Neural progenitor cell (in vitro differentiated cells): ENCODE measurements at places on chromosomes 2 and 18. TPM values are rescaled to one million over a fixed set of nuclear protein-coding genes. Genes with fewer than 3 reads are reported as not detected.
A peak's percentile ranks its signal among the peaks of the same experiment; 100 is the strongest.

GRCh38 chr2:102264952-102265351, 46.4 kb upstream of the IL1RL1 start:
- no peak overlapping the region for H3K4me3 ChIP-seq
- H3K27me3 ChIP-seq = no peaks in the 10 kb centered on the region
- no peaks in the 10 kb centered on the region for H3K36me3 ChIP-seq

Gene HSPE1
- 237 and 320 TPM in 2 replicates for total RNA-seq

DNA sequence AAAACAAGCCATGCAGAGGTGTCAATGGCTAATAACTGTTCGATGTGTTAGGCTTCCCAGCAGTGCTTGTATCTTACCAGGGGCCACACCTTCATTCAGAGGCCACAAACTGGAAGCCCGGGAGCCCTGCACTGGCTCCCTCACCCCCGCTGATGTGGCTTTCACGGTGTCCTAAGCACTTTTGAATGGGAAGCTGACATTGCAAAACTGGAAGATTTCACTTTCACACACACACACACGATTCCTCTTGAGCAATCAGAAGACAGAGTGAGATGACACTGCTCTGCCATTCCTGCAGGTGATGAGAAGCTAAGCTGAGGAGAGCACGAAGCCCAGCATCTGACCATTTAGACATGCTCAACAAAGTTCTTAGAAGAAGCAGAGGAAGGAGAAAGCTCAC, 8.6 kb upstream of the ZNF407 start:
- no peak for DNase-seq
- H3K27ac ChIP-seq = no peak overlapping the region
- no peaks in the 10 kb centered on the region for H3K36me3 ChIP-seq
- H3K4me3 ChIP-seq = no peak overlapping the region
- peaks cover 38% of the 10 kb centered on the region for H3K27me3 ChIP-seq

- H3K27ac ChIP-seq = no peak overlapping the region
- H3K4me1 ChIP-seq = no peaks in the 10 kb centered on the region
- H3K4me3 ChIP-seq = no peak overlapping the region
- H3K36me3 ChIP-seq = no peaks in the 10 kb centered on the region
- no peak for DNase-seq
These were observed 679.0 kb upstream of the ID2 start for GRCh38 chr2:8002765-8003393.

Gene FAM228A
- total RNA-seq = 0.34 TPM in 1 of 2 replicates, not detected in the other

DNA sequence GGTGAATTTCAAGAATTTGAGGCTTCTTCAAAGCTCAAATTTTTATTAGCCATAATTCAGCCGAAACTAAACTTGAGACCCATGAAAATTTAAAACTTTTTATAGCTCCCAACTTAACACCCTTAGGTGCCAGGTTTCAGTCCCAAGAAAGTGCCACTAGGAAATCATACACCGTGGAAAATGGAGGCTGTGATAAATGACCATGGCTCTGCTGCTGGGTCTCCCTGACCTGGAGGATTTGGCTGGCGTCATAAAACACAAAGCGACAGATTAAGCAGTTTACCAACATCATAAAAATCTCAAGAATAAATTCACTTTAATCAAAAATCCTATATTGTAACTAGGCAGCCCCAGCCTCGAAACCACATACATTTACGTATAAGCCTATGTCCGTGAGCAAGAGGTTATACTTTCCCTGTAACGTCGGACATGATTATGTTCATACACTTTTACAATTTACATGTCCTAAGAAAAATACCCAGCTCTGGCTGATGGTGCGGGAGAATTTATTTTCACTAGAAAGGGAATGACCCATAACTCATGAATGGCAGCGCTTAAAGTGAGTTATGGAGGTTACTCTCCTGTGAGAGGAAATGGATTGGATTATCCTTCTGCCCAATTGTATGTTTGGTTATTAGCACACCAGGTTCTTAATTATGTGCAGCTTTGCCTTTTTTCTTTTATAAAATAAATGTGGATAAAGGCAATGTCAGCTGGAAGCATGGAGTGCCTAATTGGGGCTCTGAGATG, 329.4 kb downstream of the AGPS start:
- H3K36me3 ChIP-seq = no peaks in the 10 kb centered on the region
- no peak overlapping the region for H3K27ac ChIP-seq
- no peak overlapping the region for H3K4me3 ChIP-seq
- H3K27me3 ChIP-seq = peaks cover 75% of the 10 kb centered on the region

DNA sequence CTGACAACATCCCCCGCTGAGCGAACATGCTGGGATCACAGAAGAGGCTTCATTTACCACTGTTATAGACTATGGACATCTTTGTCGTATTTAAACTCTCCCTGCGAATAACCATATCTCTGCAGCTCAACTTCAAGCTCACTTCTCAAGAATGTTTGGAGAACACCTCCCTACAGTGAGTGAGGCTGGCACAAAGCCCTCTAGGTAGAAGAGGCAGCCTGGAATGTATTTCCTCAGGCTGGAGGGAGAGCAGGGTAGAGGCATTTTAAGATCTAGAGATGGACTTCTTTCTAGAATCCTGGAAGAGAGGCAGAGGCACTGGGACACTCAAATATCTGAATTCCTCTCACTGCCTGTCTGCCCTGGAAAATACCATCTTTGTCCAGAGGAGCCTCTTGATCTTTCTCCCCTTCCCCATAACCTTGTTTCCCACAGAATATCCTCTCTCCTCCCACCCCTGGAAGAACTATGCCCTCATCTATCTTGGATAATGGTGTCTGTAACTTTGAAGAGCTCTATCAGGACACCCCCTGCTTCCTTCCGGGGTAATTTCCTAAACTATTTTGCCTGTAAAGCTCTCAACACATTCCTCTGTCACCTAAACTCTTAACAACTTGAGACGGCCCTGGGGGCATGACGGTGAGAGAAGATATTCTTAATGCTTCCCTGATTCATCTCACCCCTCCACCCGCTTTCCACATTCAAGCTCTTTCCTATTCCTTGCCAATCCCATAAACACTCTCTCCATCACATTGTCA, 2.4 kb upstream of the ANTXR1 start:
- no peak for DNase-seq
- H3K27ac ChIP-seq = no peak overlapping the region
- H3K36me3 ChIP-seq = no peaks in the 10 kb centered on the region

- peak; percentile 68 for DNase-seq
- no peaks in the 10 kb centered on the region for H3K36me3 ChIP-seq
- H3K4me1 ChIP-seq = peaks cover 26% of the 10 kb centered on the region
- H3K27me3 ChIP-seq = no peaks in the 10 kb centered on the region
- H3K4me3 ChIP-seq = peak overlapping the region; percentile 79
These were observed 1.3 kb upstream of the BAZ2B start for GRCh38 chr2:159617646-159618045.
